ENCODE measurements at places on chromosomes 7 and 10.

DNA sequence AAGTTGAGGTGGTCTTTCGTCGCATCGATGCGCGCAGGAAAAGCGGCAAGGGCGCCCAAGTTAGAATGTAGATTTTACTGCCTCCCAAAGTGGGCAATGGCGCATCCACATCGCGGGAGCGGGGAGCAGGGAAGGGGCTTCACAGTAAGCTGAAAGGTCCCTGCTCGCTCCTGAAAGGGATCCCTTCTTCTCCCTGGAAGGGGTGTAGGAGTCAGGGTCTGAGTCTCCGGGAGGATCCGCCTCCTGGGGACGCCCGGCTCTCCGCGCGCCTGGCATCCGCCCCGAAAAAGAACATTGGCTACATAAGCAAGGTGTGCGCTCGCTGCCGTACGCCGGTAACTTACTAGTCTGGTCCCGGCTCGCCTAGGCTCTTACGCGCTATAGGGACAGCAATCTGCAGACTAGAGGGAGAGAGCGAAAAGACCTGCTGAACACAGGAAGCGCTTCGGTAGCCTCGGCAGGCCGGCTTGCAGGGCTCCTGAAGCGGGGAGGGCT lies 804 bp downstream of the UNC5B start:
- no peak for DNase-seq

- no peak for DNase-seq
Observed at GRCh38 chr7:44791278-44792219, 4.9 kb upstream of the PPIA start.

- no peak for DNase-seq
Observed at GRCh38 chr10:88954458-88955083, 2.0 kb upstream of the ACTA2 start.

DNA sequence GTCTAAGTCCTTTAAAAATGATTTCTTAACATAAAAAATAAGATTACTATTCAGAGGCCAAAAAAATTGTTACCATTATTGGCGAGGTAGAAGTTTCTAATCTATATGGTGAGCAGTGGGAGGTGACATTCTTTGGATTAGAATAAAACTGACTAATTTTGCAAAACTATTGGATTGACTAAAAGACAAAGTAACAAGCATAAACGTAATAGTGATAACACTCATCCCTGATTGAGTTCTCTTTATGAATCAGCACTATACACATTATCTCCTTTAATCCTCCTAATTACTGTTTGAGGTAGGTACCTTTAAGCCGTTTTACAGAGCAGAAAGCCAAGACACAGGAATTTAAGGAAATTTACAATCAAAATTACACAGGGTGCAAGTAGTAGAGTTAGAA lies 139.2 kb upstream of the NRP1 start:
- no peak for DNase-seq

- DNase-seq, result no peak
Observed at GRCh38 chr7:69617364-69617763, 19.1 kb downstream of the AUTS2 start.

- no peak for DNase-seq
Observed at GRCh38 chr10:75295868-75296441, 60.2 kb upstream of the COMTD1 start.

GRCh38 chr7:107064255-107064654 lies 19.8 kb downstream of the PRKAR2B start:
- DNase-seq, result no peak

DNA sequence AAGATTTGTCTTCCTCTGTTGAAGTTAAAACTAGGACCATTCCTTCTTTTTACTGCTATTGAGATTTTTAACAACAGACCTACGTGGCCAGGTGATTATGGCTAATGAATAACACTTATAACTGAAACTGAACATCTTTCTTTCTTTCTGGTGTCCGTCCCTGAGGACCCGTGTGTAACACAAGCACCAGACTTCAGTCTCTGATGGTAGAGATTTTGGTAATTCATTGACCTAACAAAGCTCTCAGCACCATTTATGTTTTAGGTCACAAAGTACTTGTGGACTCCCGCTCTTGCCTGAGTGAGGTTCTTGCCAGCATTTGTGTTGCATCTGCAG lies 40.4 kb upstream of the TMEM229A start:
- no peak for DNase-seq

DNA sequence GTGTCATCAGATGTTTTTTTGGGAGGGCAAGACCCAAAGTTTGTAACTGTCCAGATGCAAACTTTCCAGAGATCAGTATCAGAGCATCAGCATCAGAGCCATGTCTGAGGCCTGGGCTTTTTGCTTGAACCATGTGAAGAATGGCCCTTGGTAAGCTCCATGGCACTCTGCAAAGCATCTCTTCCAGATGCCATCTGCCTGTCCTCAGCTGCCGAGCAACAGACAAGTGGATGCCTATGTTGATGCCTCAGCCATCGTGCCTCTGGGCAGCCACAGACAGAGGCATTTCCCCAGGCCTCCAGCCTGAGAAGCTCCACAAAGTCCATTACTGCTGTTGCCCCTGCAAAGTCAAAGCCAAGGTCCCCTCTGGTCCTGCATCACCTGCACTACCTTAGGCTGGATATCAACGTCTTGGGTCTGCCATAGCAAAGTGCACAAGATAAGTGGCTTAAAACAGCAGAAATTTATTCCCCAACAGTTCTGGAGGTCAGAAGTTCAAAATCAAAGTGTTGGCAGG lies 670.2 kb upstream of the MKI67 start:
- DNase-seq, result no peak

DNA sequence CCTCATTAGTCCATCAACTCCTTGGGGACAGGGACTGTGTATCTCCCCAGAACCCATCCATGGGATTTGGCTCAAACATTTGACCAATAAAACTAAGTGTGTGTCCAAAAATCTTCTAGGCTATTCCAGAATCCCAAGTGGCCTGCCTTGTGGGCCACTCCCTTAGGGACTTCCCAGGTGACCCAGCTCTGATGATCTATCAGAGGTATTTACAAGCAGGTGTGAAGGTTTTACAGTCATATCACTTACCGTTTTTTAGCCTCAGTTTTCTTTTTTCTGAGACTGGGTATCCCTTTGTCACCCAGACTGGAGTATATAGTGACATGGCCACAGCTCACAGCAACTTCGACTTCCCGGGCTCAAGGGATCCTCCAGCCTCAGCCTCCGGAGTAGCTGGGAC lies 64.4 kb downstream of the PIP4K2A start:
- DNase-seq, result no peak

- DNase-seq, result no peak
Observed at GRCh38 chr7:158760936-158761335, 56.3 kb upstream of the NCAPG2 start.

GRCh38 chr10:124149189-124150042 lies 56.0 kb upstream of the CHST15 start:
- DNase-seq, result no peak

GRCh38 chr10:32153931-32154330 lies 97.7 kb upstream of the KIF5B start:
- no peak for DNase-seq

DNA sequence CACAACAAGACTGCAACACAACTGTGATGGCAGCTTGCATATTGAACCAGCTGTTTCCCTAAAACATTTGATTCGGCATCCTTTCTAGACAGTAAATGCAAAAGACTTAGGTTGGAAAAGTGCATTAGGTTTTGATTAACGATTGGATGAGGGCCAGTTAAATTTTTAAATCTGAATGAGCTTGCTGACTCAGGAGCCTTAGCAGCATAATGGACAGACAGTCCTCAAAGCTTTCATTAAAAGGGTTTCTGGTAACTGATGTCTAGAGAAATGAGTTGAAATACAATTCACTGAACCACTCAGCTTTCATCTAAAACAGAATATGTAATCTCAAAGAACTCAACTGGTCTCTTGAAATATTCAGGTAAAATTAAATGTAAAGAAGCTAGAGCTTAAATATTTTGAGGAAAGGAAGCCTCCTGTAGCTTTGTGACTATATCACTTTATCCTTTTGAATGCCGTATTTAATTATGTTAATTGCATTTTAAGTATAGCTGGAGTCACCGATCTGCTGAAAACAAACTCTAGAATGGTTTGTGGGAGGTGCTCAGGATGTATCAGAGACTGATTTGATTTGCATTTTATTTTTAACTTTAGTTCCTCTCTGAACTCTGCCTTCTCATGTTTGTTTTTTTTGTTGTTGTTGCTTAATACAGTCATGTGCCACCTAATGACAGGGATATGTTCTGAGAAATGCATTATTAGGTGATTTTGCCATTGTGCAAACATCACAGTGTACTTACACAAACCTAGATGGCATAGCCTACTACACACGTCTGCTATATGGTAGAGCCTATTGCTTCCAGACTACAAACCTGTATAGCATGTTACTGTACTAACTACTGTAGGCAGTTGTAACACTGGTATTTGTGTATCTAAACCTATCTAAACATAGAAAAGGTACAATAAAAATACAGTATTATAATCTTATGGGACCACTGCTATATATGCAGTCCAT lies 29.2 kb upstream of the ATRNL1 start:
- no peak for DNase-seq

- DNase-seq, result no peak
Observed at GRCh38 chr7:17912536-17913235, 27.6 kb downstream of the SNX13 start.

DNA sequence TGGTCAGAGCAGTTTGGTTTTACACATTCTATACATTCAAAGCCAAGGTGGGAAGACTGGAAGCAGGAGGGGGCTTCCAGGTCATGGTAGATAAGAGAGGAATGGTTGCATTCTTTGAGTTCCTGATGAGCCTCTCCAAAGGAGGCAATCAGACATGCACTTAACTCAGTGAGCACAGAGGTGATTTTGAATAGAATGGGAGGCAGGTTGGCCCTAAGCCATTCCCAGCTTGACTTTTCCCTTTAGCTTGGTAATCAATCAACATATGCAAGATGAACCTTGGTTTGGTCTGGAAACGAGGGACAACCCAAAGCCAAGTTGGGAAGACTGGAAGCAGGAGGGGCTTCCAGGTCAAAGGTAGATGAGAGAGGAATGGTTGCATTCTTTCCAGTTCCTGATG lies 31.4 kb downstream of the TCERG1L start:
- DNase-seq, result no peak

GRCh38 chr10:65350611-65351010 lies 1575.2 kb upstream of the LRRTM3 start:
- no peak for DNase-seq

GRCh38 chr7:1533255-1533546 lies 2.7 kb downstream of the MAFK start:
- no peak for DNase-seq

- DNase-seq, result no peak
Observed at GRCh38 chr7:102258749-102259107, 27.9 kb upstream of the SH2B2 start.

- DNase-seq, result no peak
Observed at GRCh38 chr10:1564791-1565190, 172.5 kb downstream of the ADARB2 start.

GRCh38 chr10:50416181-50416824 lies 165.0 kb upstream of the ASAH2 start:
- no peak for DNase-seq

DNA sequence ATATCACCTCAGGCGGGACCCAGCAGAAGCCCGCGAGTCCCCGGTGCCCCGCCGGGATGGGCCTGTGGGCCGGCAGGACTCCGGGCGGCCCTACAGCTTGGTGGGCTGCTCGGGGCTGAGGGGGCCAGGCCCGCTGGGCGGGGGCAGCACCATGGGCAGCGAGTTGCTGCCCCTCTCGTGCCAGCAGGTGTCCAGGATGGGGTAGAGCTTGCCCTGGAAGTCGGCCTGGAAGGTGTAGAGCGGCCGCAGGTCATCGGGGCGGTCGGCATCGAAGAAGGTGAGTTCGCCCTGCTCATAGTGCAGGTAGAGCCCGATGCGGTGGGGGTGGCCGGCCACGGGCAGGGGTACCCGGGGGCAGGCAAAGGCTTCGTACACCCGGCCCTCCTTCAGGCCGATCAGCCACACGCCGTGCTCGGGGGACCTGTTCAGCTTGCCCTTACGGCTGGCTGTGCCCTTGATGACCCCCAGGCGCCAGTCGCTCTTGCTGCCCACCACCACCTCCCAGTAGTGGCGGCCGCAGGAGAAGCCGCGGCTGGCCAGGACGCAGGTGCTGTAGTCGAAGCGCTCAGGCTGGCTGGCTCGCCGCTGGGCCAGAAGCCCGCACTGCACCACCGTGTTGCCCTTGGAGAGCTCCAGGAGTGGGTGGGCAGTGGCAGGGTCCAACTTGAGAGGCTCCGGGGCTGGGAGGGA lies 4.3 kb upstream of the NSUN5 start:
- no peak for DNase-seq

DNA sequence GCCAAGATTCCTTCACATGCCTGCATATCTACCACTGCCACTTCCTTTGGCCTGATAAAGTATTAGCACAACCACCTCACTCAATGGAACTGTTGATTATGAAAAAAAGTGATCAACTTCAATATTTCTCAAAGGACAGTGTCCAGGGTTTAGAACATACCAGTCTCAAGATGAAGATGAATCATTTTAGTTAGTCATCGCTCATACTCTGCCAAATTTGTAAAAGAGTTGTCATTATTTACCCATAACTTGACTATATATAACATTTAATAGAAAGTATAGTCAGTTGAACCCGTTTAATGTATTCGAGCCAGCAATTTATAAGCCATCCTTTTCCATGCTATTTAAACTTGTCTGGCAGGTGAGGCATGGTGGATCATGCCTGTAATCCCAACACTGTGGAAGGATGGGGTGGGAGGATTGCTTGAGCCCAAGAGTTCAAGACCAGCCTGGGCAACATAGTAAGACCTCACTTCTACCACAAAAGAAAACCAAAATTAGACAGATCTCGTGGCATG lies 33.2 kb downstream of the SPAM1 start:
- DNase-seq, result no peak

DNA sequence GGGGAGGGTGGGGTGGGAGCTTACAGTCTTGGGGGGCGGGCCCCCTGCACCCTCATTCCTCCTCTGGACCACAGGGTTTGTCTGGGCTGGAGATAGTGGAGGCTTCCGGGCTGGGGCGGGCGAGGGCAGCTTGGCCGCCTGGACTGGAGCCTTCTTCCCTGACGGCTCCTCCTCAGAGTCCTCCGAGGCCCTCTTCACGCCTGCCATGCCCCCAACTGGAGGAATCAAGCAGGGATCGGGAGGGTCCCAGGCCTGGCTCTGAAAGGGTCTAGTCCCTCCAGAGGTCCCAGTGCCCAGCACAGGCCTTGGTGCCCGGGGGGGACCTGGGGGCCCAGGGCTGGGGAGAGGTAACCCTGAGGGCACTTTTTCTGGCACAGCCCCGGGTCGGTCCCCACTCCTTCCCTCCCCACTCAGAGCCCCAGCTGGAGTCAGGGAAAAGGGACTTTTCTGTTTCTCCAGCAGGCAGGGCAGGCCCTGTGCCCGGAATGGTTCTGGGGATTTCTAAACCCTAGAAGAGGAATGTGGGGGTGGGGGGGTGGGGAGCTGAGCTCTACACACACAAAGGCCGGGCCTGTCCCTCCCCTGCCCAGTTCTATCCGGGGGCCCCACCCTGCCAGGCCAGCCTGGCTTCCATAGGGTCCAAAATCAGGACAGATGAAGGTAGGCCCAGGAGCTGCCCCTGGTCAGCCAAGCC lies 11.6 kb downstream of the MICALL2 start:
- no peak for DNase-seq

DNA sequence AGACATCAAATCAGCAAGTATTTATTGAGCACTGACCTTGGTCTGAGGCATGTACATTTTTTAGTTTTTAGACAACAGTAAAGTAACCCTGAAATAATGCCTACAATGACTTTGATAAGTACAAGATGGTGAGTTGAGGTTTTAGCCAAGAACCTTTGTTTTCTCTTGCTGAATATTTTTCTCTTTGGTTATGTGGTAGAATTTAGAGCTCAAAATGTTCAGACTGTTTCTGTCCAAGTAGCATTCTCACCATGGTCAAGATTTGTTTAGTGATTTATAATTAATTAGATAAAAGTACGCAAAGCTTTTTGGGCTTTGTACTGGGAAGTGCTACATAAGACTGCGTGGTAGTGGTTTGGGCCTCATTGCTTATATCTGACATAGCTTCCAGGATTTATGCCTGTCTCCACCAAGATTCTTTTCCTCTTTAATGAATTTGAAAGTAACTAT lies 102.4 kb downstream of the KAT6B start:
- no peak for DNase-seq

Measured in non-pigmented ciliary epithelial cell (primary cell).